ENCODE measurements at places on chromosomes 16 and 17.

DNA sequence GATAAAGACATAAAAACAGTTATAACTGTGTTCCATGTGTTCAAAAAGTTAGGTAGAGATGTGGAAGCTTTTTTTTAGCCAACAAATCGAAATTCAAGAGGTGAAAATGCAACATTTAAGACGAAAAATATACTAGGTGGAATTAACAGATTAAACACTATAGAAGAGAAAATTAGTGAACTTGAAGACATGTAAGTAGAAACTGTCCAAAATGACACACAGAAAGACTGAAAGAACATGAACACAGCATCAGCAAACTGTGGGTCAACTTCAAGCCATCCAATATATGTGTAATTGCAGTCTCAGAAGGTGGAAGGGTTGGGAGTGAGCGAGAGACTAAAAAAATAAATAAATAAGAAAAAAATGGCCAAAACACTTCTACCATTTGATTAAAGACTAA is 9.3 kb downstream of the FAM83G start:
- DNase-seq = no peak

DNA sequence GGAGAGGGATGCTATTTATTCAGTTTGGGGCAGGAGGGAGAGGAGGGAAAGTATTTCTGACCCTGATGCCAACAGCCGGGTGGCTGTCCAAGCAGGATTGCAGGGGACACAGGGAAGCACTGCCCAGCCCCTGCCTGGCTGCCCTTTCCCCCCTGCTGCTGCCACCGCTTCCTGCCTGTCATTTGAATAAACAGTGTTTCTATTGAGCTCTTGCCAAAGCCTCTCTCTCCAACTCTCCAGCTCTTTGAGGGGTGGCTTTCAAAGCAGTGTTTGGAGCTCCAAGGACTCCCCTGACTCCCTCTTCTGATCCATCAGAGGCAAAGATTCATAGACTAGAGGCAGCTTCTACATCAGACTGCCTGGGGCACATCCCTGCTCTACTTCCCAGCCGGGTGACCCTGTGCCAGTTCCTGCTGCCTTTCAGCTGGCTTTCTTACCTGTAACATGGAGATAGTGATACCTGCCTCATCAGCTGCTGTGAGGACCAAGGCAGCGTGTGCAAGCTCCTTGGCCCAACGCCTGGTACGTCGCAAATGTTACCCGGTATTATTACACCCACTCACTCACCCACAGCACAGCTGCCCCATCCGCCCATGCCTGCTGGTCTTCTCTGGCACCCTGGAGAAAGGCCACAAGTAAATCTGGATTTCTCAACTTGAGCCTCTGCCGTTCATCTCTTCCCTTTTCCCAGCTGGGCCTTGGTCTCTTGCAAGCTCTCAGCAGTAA is 9.5 kb downstream of the PROCA1 start:
- DNase-seq = no peak

- no peak for DNase-seq
Observed at GRCh38 chr17:21772321-21772720, 80.0 kb downstream of the KCNJ18 start.

DNA sequence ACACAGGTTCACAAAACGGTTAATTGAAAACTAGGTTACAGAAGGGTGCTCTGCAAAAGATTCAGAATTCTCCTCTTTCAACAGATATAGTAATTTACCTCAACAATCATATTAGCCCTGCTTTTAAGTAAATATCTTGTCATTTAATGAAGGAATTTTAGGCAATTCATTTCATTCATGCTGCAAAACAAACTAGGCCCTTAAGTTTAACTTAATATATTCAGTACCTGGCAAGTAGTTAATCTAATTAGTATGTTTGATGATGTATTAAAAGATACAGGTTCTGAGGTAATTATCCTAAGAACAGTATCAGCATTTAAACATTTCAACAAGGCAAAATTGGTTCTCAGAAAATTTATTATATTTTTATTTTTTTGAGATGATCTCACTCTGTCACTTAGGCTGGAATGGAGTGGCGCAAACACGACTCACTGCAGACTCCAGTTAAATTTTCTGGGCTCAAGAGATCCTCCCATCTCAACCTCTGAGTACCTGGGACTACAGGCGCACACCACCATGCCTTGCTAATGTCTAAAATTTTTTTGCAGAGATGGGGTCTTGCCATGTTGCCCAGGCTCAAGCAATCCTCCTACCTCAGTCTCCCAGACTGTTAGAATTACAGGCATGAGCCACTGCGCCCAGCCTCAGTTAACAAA is 44.9 kb downstream of the SMURF2 start:
- no peak for DNase-seq

- DNase-seq = no peak
Observed at GRCh38 chr17:10516065-10516464, 2.3 kb downstream of the MYH1 start.

DNA sequence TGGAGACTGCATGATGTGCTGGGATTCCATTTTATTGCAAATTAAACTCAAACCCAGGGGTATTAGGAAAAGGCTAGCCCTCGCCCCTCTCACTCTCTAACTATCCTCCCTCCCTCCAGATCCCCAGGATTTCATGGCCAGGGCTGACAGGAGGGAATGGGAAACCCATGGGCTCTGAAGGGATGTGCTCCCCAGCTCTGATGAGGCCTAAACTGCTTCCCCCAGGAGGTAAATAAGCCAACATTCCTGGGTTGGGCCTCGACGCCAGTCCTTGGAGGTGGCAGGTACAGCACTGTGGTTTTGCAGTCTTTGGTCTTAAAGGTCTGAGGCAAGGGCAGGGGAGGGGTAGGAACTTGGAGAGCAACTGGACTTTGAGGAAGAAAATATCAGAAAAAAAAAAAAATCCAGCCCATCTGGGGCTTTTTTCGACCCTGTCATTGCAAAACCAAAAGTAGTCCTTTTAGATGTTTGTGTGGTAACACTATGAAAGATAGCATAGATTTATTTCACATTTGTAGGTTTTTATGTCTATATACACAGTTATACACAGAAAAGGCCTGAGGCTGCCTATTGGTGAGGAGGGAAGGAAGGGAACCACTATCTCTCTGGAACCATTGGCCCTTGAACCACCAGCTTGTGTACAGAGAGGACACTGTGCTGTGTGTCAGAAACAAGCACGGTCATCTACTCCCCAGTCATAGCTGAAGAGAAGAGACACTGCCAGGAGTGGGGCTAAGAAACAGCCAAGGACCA is 12.0 kb downstream of the C17orf113 start:
- DNase-seq = no peak

- DNase-seq = no peak
Observed at GRCh38 chr16:85798901-85799496, 345 bp downstream of the EMC8 start.

- DNase-seq = no peak
Observed at GRCh38 chr17:41528959-41529353, 848 bp upstream of the KRT19 start.

- DNase-seq = no peak
Observed at GRCh38 chr17:28457890-28458289, 15.6 kb upstream of the SLC13A2 start.

- DNase-seq = no peak
Observed at GRCh38 chr17:58756246-58757161, 850 bp downstream of the PPM1E start.

All from BJ (cell line).